Stimulated activated CD8-positive, alpha-beta memory T cell treated with anti-CD3 and anti-CD28 coated beads, Interleukin-7, amount 100 ng/mL, for 48 hours (primary cell): ENCODE measurements at places on chromosomes 12 and 14.

GRCh38 chr14:100221533-100222223, 17.3 kb upstream of the YY1 start:
- DNase-seq, result no peak

- no peak for DNase-seq
Observed at GRCh38 chr14:24665440-24665991, 31.5 kb upstream of the GZMB start.

DNA sequence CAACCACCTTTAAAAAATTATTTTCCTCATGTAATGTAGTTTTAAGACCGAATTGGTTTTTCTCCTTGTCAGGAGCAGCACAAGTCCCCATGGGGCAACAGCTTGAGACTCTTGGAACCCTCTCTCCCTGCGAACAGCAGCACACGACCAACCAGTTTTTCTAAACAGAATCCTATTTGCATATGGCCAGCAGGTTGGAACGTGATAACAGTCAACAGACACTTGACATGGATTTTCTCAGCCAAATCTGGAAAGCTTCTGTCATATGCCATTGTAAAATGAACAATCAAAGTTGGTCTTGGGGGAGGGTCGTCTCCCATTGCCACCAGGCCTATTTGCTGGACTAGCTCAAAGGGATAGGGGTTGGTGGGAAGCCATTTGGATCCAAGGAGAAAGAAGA, 1915.0 kb upstream of the FLRT2 start:
- DNase-seq, result no peak

DNA sequence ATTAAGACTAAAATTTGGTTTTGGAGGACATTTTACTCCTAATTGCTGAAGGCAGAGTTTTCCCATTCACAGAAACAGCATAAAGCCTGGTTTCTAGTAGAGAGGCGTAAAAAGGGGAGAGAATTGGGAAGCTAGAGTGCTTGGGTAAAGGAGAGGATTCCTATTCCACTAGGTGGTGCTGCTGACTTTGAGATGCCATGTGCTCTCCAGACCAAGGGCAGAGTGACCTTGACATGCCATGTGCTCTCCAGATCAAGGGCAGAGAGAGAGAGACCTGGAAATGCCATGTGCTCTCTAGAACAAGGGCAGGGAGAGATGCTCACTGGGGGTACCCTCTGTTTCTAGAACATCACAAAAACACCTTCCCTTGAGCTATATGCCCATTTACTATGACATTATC, 176.2 kb upstream of the PDZRN4 start:
- DNase-seq, result no peak

- DNase-seq, result no peak
Observed at GRCh38 chr14:53461858-53462257, 308.7 kb upstream of the DDHD1 start.

GRCh38 chr12:98154850-98155249, 360.5 kb upstream of the TMPO start:
- DNase-seq, result no peak

DNA sequence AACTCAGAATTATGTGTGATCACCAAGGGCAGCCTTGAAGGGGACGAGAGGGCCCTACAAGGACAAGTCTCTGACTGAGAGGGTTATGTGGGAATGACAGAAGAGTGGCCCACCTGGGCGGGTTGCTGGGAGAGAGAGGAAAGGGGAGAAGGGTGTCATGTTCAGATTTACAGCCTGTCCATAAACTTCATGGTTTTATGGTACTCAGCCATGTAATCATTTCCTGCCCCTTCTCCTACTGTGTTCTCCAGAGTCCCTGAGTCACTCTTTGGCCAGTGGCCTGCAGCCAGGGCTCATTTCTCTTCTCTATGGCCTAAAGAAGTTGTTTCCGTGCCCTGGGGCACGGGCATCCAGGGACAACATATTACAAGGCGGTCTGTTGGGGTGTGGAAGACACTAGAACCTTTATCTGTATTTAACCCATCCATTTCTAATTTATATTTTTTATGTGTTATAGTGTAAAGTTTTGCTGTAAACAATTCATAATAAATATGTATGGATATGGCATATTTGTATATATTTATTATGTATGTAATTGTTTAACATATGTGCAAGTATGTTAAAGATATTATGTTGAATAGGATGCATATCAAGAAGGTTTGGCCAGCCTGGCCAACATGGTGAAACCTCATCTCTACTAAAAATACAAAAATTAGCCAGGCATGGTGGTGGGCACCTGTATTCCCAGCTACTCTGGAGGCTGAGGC, 26.9 kb downstream of the DDX47 start:
- no peak for DNase-seq

GRCh38 chr12:114168061-114168460, 201.9 kb upstream of the RBM19 start:
- no peak for DNase-seq

DNA sequence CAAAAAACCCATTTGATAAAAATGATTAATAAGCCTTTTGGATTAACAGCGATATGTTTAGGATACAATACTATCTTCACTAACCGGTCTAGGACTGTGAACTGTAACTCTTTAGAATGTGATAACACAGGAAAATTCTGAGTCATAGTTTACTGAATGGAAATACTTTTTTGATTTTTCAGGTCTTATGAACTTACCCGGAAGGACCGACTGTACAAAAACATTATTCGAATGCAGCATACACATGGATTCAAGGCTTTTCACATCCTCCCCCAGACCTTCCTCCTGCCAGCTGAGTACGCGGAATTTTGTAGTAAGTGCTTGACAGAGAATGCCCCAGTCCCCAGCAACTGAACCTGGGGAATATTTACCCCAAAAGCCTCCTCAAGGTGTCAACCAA, 29.0 kb downstream of the TTLL5 start:
- DNase-seq, result no peak

- DNase-seq, result no peak
Observed at GRCh38 chr14:85960756-85961155, 430.8 kb downstream of the FLRT2 start.

DNA sequence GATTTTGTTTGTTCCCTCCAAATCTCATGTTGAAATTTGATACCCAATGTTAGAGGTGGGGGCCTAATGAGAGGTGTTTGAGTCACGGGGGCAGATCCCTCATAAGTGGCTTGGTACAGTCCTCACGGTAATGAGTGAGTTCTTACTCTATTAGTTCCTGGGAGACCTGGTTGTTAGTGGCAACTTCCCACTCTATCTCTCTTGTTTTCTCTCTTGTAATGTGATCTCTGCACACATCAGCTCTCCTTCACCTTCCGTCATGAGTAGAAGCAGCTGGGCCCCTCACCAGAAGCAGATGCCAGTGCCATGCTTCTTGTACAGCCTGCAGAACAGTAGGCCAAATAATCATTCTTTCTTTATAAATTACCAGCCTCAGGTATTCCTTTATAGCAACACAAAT, 29.6 kb upstream of the KCNK10 start:
- no peak for DNase-seq
